ENCODE measurements at places on chromosomes 13 and 19.

DNA sequence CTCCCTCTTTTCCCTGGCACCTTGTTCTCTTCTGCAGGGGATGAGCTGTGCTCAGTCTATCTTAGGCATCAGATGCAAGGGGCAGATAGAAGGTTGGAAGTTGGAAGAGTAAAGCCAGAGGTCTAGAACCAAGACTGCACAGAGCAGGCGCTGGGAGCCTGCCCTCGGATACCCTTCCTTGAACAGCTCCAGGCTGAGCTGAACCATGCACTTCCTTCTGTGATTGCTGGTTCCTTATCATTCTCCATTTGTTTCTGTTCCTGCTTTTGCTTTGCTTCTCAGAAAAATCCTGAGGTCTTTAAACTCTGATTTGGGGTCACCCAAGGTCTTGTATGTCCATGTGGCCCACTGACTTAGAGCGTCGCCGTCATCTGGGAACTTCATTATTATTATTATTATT is 36.3 kb downstream of the ARHGEF18 start:
- DNase-seq = no peak

DNA sequence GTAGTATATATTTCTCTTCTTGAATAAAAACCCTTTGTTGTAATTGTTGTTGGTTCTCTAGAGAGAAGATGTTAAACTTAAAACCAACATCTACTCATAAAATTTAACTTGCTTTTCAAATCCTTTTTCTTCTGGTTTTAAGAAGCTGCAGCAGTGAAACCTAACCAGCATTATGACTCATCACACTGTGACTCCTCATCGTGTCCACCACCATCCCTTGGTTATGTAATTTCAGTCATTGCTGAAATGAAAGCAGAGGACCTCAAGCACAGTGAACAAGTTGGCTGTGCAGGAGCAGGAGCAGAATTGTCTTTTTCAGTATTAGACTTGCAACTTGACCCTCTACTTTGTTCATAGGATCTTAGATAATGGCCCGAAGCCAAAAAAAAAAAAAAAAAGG is 64.9 kb upstream of the HTR2A start:
- no peak for DNase-seq

DNA sequence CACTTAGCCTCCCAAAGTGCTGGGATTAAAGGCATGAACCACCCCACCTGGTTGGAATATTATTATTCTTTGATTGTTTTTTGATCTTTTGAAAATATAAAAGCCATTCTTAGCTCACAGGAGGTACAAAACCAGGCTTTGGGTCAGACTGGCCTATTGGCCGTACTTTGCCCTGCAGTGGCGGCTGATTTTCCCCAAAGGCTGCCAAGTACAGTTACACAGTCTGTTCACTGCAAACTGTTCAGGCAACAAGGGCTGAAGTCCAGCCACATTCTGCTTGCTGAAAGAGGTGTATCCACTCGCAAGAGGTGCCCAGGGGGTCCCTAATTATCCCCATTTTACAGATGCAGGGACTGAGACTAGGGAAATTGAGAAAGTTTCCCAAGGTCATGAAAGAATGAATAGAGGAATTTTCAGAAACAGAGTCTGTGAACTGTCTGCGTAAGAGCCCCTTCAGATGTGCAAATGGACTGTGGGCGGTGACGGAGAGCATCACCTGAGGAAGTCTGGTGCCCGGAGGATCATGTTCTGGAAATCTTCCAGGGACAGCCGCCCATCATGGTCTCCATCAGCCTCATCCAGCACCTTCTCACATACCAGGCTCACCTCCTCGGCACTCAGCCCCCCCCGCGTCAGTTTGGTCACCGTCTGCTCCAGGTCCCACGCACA is 9.0 kb downstream of the CIB3 start:
- DNase-seq = no peak

- no peak for DNase-seq
Observed at GRCh38 chr13:35881360-35881759, 249.8 kb downstream of the DCLK1 start.

DNA sequence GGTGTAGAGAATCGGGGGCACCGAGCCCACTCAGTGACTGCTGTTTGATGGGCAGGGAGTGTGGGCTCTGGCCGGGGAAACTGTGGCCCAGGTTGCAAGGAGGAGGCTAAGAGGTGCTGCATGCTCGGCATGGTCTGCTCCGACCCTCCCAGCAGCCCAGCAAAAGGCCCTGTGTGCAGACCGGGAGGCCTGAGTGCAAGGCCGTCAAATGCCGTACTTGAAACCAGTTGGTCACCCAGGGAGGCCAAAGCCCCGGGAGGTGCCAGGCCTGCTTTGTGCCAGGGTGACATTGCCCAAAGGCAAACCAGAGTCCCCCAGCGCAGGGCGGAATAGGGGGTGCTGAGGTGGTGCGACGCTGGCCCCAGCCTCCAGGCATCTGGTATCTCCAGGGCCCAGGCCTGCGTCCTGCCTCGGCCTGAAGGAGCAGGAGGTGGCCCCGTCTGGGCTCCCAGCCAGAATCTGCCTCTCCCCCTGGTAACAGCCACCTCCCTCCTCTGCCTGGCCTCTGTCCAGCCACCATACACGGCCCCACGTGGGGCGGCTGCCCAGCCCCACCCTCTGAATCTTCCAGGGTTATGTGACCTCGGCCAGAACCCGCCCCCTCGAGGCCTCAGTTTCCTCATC is 4.0 kb downstream of the PIK3R2 start:
- DNase-seq = no peak

DNA sequence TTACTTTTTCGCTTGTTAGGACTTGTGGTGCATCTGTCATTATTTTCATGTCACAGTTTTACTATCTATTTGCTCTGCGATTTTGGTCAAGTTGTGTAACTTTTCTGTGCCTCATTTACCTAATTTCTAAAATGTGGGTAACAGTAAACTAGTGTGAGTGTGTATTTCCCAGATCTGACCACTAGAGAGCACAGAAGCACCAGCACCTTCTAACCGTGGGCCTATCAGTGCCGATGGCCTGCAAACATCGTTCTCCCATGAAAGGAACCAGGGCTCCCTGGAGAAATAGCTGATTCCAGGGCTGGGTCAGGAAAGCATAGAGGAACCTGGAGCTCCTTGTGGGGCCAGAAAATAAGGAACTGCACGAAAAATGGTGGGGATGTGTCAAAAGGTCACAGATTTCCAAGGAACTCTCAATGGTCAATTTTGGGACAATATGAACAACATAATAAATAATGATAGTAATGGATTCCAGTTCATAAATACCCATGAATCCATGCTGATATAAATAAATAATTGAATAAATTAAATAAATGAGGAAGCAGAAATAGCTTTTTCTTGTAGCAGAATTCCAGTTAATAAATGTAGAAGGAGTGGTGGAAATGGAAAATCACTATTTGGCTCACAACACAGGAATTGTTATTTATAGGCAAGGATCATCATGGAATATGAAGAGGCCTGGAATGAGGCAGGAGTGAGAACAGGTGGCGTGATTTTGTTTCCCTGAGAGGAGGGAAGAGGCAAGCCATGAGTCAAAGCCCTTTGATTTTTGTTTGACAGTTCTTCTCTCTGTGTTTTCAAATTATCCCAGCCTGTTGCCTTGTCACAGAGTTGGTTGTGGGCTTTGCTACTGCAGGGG is 31.1 kb downstream of the CEACAM8 start:
- DNase-seq = no peak

- DNase-seq = no peak
Observed at GRCh38 chr19:51916167-51916566, 11.1 kb upstream of the ZNF613 start.

DNA sequence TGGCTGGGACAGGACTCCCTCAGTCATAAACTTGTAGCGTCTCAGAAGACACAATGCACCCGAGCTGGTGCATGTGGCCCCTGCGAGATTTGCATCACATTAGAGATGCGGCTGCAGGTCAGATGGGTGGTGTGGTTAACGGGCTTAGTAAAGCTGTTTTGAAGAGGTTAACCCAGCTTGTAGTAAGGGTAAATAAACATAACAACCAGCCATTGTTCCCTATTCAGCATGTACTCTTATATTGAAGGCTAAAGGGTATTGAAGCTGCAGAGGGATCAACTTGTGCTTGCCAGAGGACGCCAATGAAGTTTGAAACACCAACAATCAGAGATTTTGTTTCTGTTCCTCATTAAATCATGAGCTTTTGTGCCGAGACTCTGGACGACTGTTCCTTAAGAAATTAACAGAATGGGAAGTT is 79.4 kb downstream of the ZIC5 start:
- no peak for DNase-seq

- DNase-seq = no peak
Observed at GRCh38 chr13:41004875-41005693, 14.0 kb downstream of the ELF1 start.

- DNase-seq = no peak
Observed at GRCh38 chr13:24671386-24672113, 8.7 kb upstream of the ATP12A start.

GRCh38 chr13:26469602-26470001 is 87.9 kb upstream of the WASF3 start:
- DNase-seq = no peak

- no peak for DNase-seq
Observed at GRCh38 chr19:8607386-8607785, 3.1 kb downstream of the ADAMTS10 start.

DNA sequence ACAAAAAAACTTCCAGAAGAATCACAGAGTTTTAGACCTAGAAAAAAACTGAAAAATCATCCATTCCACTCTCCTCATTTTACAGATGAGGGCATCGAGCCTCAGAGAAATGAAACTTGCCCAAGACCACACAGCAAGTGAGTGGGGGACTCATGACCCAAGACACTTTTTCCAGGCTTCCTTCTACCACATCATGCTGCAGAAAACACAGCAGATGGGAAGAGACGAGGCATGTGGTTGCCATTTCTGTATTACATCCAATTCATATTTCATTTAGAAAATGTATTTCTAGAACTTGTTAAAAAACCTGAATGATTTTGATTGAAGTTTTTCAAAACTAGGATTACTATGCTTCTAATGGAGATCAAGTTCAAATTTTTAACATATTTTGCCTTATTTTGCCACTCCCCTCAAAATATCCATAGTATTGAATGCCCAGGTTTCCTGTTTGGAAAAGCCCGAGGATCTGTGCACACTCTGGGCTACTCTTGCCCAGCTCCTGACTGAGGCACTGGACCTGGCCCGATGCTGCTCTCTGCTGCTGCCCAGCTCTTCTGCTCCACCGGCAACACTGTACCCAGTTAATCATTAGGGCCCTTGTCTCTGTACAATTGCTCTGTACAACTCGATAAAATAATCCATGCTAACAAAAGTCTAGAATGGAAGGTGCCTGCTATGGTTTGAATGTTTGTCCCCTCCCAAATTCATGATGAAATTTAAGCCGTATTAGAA is 157.4 kb downstream of the EFNB2 start:
- no peak for DNase-seq

GRCh38 chr13:105410602-105411001 is 1124.9 kb downstream of the EFNB2 start:
- DNase-seq = no peak

GRCh38 chr19:10424011-10424637 is 3.8 kb downstream of the PDE4A start:
- DNase-seq = peak; percentile 36

DNA sequence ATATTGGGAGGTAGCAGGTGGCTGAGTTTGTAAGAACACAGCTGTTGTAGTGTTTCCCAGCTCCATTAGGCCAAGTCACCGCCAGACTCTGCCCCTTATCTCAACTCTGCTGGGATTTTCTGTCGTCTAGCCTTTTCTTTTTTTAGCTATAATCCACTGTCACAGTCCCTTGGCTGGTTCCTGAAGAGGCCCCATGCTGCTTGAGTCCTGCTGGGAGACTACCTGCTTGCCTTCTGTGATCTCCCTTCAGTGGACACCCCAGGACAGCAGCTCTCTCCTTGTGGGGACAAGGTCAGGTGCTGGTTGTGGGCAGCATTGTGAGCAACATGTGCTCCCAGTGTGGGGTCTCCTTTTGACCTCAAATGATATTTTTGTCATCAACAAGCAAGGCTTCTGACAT is 195.0 kb upstream of the ATXN8OS start:
- DNase-seq = no peak

DNA sequence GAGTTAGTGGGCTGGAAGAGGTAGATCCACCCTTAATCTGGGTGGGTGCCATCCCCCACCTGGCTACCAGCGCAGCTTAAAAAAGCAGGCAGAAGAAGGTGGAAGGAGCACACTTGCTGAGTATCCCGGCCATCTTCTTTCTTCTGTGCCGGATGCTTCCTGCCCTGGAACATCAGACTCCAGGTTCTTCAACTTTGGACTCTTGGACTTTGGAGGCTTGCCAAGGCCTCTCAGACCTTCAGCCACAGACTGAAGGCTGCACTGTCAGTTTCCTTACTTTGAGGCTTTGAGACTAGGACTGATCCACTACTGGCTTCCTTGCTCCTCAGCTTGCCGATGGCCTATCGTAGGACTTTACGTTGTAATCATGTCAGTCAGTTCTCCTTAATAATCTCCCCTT is 127.6 kb upstream of the GPC6 start:
- no peak for DNase-seq

- no peak for DNase-seq
Observed at GRCh38 chr13:57629821-57630235, 1.7 kb upstream of the PCDH17 start.

DNA sequence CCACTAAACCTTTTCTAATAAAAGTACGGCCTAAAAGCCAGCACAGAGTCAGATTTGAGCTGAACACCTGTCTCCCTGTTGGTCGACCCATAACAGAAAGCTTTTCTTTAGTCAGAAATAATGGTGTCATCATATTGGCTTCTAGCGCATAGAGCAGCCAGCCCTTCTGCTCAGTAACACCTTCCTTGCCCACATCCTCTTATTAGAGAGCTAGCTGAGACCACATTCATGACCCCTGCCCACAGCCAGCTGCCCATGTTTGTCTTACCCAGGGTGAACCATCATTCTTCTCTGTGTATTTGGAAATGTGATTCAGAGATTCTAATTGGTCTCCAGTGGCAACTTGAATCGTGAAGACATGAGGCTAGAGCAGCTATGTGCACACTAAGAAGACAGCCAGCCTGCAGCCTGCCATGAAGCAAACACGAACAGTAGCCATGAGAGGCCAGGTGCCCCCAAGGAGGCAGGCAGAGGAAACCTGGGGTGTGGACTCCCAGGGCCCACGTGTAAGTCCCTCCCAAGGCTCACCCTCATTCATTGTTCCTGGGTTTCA is 82.3 kb upstream of the PDCD5 start:
- DNase-seq = no peak

Data from activated CD4-positive, CD25-positive, alpha-beta regulatory T cell (primary cell).